SW 1271 (cell line): ENCODE measurements at places on chromosomes 6 and 20.

DNA sequence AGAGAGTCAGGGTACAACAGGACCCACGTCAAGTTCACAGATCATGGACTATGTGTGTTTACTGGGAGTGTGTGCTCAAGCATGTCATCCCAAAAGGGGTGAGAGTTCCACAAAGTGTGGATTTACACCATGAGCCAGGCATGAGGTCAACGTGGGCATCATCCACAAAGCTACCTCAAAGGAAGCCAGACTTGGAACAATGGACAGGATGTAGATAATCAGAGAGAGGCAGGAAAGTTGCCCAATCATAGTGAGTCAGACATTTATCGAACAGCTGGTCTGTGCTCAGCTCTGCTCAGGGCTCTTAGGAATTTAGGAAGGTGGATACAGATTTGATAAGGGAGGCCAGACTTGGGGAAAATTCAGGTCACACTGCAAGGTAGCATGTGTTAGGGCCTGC, 317.2 kb upstream of the CDYL start:
- peak; percentile 74 for DNase-seq

- DNase-seq: no peak
Measured at GRCh38 chr20:62027116-62027515, 38.6 kb downstream of the TAF4 start.

DNA sequence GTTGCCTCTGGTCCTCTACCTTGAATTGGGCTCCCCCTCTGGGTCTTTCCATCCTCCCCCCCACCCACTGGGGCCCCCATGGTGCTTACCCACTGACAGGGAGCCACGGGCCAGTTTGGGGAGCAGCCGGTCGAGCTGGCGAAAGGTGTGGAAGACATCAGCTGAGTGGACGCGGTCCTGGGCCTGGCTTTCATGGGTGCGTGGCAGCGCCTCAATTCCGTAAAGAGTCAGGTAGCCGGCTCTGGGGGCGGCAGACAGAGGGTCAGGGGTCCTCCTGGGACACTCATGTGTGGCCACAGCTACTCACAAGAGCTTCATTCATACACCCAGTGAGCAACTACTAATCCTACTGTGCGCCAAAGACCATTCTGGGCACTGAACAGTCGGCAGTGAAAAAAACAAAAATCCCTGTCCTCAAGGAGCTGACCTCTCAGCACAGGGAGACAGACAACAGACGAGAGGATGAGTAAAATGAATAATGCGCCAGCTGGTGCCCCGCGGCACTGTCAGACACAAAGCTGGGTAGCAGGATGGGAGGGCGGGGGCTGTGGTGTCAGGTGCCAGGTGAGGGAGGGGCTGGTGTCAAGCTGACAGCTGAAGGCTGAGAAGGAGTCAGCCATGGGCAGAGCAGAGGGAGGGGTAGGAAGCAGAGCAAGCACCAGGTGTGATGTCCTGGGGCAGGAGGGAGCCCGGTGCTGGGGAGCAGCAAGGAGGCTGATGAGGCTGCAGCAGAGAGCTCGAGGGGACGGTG, 28.3 kb downstream of the PTGIS start:
- DNase-seq: no peak

GRCh38 chr20:45111799-45112471, 3.0 kb downstream of the WFDC5 start:
- no peak for DNase-seq

GRCh38 chr6:45822873-45823272, 192.8 kb downstream of the CLIC5 start:
- DNase-seq: no peak

DNA sequence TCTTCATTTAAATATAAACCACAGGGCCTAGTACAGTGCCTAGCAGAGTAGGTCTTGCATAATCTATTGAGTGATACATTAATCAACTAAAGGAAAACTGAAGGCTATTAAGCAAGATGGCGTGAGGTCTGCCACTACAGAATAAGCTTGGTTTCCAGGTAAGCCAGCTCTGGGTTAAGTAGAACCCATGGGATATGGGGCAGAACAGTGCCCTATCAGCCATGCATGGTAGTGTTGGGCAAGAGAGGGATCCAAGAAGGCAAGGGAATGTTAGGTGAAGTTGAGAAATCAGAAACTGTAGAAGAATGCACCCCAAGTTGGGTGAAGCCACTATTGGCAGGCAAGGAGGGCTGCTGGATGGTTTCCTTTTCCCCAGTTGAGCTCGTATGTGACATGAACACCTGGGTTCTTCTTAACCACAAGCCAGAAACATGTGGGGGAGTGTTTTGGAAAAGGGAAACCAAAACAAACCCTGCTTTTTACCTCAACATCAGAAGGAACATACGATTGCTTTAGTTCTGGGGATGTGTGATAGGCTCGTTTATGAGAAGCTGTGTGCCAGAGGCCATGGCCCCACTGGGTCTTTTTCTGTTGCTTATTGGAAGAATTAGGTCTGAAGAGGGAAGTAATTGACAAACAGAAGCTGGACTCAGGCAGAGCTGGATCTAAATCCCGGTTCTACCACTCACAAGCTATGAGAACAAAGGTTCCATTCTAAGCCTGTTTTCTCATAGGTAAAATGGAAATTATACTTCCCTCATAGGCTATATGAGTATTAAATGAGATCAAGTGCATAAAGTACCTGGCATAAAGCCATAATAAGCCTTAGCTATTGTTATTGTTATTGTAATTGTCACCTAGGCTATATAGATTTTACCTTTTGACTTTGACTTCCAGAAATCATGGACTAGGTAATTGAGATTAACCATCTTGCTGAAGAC, 33.5 kb downstream of the NEDD9 start:
- no peak for DNase-seq

- no peak for DNase-seq
Measured at GRCh38 chr6:13422681-13423221, 64.6 kb downstream of the GFOD1 start.

- DNase-seq: peak; percentile 45
Measured at GRCh38 chr6:35240838-35241801, 18.4 kb upstream of the ZNF76 start.

GRCh38 chr20:49303065-49303552, 25.3 kb upstream of the ZNFX1 start:
- no peak for DNase-seq

- DNase-seq: no peak
Measured at GRCh38 chr6:126531286-126531685, 191.4 kb downstream of the CENPW start.

GRCh38 chr6:19892260-19892659, 55.1 kb downstream of the ID4 start:
- no peak for DNase-seq

GRCh38 chr20:6212903-6213302, 90.1 kb upstream of the FERMT1 start:
- DNase-seq: no peak

DNA sequence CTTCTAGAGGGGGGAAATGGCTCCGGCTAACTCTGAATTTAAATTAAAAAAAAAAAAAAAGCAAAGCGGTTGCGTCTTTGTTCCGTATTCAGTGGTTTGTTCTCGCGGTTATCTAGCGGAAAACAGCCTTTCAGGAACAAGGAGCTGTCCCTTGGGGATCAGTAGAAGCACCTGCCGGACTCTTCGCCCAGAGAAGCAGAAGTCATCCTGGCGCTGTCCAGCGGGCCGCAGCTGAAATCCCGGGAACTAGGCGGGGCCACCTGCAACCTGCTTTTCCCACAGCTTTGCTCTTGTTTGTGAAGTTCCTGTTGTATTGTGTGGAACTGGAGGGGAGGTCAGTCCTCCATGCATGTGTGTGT, 43.9 kb upstream of the GJE1 start:
- DNase-seq: no peak

- no peak for DNase-seq
Measured at GRCh38 chr6:24355393-24355792, 2.5 kb downstream of the DCDC2 start.

GRCh38 chr6:96760153-96760687, 77.1 kb downstream of the GPR63 start:
- peak; percentile 5 for DNase-seq

DNA sequence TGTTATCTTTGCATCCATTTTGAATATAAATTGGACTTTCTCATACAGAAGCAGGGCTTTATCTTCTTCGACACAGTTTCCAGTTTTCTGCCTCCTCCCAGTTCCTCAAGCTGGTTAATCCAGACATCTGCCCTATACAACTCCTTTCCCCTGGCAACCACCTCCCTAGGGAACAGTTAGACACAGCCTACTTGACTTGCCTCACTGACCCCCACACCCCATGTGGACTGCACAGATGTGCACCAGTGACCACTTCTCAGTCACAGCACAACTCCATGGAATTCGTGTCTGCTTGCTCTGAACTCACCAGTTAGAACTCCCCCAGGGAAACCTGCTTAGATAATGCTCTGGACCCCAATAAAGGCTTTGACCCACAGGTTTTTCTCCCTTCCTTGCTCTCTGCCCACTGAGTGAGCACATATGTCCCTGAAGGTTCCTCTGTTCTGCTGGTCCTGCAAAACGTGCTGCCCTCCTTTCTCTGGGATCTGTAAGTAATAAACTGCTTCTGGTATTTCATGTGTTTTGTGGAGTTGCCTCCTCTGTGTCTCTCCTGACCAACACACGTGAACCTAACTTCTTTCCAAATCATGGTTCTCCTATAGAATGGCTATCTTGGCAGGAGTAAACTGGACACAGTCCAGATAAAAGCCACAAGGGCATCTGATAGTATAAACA, 351.2 kb downstream of the CD83 start:
- DNase-seq: no peak

DNA sequence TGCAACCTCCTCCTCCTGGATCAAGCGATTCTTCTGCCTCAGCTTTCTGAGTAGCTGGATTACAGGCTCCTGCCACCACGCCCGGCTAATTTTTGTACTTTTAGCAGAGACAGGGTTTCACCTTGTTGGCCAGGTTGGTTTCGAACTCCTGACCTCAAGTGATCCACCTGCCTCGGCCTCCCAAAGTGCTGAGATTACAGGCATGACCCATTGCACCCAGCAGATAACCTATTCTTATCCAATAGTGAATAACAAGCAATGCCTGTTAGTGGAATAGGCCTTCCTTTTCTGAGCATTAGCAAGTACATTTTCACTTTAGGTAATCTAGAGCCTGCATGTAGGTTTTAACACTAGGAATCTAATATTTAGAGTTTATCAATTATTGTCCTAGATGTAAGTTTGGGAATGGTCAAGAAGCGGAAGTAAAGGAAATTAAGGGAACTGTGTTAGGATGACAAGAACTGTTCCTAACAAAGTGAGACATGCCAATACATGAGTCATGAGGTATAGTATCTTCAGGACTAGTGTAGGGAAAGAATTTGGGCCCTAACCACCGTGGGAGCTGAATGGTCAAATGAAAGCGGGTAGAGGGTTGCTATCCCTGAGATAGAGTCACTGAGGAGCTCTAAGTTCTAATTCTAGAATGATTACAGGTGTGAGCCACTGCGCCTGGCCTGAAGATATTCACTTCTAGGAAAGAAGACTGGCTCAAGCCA, 15.0 kb downstream of the BLTP3A start:
- DNase-seq: no peak

- no peak for DNase-seq
Measured at GRCh38 chr6:154783229-154783628, 50.0 kb downstream of the SCAF8 start.

DNA sequence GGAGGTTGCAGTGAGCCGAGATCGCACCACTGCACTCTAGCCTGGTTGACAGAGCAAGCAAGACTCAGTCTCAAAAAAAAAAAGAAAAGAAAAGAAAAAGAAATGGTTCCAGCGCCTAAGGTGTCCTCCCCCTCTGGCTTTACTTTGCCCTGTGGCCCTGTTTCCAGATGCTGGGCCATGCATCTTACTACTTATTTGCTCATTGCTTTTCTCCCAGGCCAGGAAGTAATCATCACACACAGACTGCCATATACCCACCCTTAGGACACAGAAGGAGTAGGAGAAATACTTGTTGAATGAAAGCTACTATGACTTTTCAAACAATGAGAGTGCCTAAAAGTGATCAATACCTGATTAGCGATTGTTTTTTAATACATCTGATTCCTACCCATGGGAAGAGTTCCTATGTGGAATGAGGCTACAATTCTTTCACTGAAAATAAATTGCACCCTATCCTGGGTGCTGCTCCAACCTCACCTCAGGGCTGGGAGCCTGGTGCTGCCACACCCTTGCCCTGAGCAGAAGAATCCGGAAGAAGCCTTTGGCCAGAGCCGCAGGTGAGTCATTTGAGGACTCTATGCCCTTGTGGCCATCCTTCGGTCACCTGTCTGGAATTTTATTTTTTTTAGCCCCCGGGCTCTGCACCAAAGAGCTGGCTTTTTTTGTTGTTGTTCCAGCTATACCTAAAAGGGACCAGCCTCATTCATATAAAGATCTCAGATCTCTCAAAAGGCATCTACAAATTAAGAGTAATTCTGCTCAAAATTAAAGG, 22.7 kb upstream of the TFAP2C start:
- no peak for DNase-seq

DNA sequence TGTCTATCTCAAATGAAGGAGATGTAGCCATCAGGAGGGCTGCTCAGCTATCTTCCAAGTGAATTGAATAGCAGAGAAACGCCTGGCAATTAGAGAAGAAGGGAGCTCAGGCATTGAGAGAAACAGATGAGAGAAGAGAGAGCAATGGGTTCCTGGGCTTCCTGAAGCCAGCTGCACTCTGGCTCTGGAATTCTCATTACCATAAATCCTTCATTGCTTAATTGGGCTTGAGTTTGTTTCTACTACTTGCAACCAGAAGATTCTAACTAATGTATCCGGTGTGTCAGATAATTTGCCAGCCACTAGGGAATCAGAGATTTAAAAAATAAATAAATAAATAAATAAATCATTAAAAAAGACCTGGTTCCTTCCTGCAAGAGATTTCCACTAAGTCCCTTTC, 25.0 kb upstream of the CDKAL1 start:
- DNase-seq: no peak

DNA sequence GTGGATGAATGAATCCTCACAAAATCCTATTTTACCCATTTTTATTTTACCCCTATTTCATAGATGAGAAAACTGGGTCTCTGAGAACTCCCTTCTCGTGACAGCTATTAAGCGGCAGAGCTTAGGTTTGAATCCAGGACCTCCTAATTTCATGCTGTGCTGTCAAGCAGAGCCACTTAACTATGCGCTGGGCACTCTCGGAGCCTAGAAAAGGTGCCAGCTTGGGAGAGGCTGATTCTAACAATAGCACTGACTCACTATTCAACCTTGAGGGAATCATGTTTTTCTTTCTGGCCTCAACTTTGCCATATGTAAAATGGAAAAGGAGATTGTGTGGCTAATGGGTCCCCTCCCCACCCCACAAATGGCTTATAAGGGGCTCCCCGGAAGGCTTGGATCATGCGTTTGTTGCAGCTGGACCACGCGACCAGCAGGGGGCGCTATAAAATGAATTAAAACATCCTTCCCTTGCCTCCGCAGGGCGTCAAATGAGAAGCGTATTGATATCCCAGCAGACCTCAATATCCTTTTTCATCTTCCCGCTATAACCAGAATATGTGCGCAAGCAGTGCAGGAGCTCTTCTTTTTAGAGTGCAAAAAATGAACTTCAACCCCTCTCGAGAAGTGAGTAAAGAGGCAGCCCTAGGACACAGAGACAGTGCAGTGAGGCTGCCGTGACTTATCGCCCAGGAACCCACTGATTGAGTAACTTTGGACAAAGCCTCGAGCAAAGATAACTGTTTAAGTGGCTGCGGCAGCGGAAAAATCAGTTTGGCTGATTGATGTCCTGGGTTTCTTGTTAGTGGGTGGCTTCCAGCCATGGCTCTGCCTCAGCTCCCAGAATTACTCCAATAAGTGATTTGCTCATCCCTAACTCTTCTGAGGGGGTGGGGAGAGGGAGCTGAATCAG, 12.8 kb upstream of the PDYN start:
- no peak for DNase-seq
